ENCODE measurements at places on chromosomes 2 and 18. TPM values are rescaled to one million over a fixed set of nuclear protein-coding genes. Genes with fewer than 3 reads are reported as not detected.

KLHL30 gene
- not detected for total RNA-seq

TRIM43 gene
- not detected for total RNA-seq

PTPRN gene
- not detected for total RNA-seq

TSPYL6 gene
- total RNA-seq: not detected

AQP12A gene
- total RNA-seq: not detected

FIGN gene
- total RNA-seq: not detected

DNA sequence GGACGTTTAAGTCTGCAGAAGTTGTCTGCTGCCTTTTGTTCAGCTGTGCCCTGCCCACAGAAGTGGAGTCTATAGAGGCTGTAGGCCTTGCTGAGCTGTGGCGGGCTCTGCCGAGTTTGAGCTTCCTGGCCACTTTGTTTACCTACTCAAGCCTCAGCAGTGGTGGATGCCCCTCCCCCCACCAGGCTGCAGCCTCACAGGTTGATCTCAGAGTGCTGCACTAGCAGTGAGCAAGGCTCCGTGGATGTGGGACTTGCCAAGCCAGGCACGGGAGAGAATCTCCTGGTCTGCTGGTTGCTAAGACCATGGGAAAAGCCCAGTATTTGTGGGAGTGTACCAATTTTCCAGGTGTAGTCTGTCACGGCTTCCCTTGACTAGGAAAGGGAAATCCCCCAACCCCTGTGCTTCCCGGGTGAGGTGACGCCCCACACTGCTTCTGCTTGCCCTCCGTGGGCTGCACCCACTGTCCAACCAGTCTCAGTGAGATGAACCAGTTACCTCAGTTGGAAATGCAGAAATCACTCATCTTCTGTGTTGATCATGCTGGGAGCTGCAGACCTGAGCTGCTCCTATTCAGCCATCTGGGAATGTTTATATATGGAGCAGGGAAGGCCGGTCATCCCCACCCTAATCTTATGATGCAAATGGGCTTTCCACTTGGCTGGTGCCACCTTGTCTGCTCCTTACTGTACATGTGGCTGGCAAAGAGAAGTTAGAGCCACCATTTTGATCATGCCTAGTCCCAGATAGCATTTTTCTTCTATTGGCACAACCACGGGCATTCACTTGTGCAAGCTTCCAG, 156.9 kb upstream of the ITGA6 start:
- no peak for DNase-seq

GRCh38 chr2:121771976-121772742, 16.7 kb downstream of the TSN start:
- DNase-seq: no peak

GRCh38 chr2:5035057-5035488, 657.1 kb upstream of the SOX11 start:
- DNase-seq: no peak

GRCh38 chr2:127707890-127708648, 6.8 kb downstream of the SFT2D3 start:
- DNase-seq: no peak

GRCh38 chr2:98772536-98772935, 41.6 kb upstream of the MGAT4A start:
- DNase-seq: no peak

- DNase-seq: no peak
These were observed 165.3 kb upstream of the STK17B start for GRCh38 chr2:196336715-196337114.

- DNase-seq: no peak
These were observed 248.7 kb downstream of the MEIS1 start for GRCh38 chr2:66683599-66683998.

DNA sequence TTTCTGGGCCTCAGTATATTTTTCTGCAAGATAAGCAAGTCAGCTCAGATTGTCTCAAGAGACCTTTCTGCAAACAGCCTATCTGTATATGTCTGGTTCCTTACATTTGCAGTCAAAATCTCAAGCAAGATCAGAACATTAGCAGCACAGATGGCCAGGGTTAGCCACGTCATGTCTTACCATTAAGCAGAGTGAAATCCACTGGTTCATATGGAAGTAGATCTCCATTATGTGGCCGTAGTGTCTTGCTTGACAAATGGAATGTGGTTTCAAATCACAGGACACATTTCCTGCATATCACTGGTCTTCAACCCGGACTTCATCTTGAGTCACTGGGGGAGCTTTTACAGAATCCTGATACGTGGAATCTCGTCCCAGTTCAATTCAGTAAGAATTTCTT, 500.2 kb downstream of the FBXO15 start:
- DNase-seq: no peak

- DNase-seq: no peak
These were observed 9.8 kb upstream of the LBH start for GRCh38 chr2:30221531-30221930.

DNA sequence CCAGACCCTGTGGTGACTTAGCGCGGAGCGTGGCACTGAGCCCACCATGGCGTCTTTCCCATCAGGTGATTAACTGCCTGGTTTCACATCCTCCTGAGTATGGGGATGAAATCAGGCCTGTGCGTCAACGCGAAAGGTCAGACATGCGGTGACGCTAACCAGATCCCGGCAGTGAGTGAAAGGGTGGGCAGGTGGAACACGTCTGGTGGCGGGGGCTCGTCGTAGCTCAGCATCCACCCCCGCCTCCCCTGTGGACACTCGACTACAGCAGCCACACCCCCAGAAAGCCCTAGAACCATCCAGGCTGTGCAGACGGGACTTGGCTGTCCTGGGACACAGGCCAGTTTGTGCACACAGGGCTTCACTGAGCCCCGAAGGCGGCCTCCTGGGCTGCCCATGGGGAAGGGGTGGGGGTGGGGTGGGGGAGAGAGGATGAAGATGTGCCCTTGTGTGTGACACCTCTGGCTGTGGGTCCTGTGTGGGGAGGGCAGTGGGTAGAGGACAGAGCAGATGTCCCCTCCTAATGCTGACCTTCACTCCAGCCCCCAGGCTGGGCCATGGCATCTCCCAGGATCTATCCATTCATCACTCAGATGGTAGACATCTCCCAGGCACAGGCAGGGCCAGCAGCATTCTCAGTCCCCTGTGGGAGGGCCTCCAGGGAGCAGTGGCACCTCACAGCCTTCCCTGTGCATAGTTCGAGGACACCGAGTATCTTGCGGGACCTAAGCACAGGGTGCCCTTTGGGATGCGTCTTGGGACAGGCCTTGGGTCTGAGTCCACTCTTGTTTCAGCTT, 27.5 kb downstream of the RAMP1 start:
- no peak for DNase-seq

GRCh38 chr2:20509301-20509769, 62.5 kb downstream of the RHOB start:
- no peak for DNase-seq

DNA sequence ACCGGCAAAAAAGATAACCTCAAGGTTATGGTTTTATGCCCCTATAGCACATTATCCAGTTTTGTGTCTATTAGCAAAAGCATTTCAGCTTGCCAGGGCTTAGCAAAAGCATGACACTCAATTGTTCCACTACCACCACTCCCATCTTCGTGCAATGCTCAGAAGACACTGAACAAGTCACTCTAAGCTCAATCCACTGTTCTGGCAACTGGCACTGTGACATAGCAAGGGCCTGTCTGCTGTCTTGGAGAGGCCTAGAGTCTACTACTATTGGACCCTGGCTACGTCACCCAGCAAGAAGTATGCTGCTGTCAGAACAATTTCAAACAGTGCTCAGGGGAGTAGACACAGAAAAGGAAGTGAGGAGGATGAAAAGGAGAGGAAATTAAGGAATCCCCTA, 103.5 kb upstream of the PPP1CB start:
- no peak for DNase-seq

DNA sequence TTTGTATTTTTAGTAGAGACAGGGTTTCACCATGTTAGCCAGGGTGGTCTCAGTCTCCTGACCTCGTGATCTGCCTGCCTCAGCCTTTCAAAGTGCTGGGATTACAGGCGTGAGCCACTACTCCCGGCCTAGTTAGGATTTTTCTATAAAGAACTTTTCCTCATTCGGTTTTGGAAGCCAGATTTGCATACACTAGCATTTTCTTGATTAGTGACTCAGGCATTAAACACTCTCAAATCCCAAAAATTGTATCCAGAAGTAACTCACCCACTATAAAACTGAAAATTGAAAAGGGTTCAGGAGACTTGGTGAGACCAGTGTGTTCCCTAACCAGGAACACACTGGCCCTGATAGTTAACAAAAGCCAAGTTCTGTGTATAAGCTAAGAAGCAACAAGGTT, 25.2 kb downstream of the EIF2AK3 start:
- no peak for DNase-seq

DNA sequence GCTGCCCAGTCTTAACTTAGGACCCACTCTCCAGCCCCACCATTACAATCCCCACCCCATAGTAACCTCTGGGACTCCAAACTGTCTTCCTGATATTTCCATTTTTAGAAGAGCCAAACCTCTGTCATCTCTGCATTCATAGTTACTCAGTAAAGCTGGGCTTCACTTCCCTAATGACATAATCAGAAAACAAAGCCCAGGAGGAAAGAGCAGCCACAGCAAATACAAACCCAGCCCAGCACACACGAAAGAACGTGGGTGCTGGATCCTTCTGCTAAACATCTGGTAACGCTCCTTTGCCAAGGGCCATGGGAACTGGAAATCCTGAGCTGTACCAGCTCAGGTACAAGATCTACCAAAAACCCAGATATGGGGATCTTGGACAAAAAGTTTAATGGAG, 36.8 kb upstream of the RIOK3 start:
- no peak for DNase-seq

GRCh38 chr2:215527736-215528135, 91.9 kb upstream of the FN1 start:
- no peak for DNase-seq

DNA sequence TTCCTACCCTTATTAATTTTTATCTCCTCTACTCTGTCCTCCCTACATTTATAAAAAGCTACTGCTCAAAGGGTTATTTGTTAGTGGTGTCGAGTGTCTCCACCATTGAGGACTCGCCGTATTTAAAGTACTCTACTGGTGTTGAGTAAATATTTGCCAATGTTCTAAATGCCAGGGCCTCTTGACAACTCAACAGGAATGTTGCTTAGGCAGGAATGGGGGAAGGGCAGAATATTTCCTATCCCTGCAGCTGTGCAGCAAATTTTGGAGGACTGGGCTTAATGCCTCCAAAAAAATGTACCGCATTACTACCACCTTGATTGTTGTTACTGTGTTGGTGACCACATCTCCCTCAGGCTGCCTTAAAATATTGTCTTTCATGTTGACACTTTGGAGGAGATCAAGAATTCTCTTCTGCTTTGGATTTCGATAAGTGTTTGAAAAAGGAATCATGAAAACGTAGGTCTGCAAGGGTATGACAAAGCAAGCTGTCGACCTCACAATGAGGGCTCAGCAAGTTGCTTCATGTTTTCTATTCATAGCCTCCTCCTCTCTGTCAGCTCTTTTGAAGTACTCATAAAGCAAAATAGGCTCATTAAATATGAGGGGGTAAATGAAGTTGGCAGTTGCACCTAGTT, 84.3 kb downstream of the EFEMP1 start:
- no peak for DNase-seq

DNA sequence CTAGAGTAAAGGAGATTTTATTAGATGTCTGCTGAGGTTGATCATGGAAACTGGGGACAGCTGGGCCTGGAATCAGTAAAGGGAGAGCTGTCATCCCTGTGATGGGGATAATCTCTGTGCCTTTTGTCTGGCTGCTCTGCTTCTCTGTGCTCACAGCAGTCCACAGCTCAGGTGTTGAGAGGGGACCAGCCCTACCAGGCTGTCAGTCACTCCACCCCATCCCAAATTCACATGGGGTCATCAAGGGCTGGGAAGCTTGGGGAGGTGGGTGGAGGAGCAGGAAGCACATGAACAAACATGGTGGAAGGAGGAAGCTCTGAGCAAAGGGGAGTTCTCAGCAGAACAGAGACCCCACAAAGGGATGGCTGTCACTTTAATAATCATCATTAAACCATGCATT, 13.7 kb upstream of the LRRFIP1 start:
- no peak for DNase-seq

DNA sequence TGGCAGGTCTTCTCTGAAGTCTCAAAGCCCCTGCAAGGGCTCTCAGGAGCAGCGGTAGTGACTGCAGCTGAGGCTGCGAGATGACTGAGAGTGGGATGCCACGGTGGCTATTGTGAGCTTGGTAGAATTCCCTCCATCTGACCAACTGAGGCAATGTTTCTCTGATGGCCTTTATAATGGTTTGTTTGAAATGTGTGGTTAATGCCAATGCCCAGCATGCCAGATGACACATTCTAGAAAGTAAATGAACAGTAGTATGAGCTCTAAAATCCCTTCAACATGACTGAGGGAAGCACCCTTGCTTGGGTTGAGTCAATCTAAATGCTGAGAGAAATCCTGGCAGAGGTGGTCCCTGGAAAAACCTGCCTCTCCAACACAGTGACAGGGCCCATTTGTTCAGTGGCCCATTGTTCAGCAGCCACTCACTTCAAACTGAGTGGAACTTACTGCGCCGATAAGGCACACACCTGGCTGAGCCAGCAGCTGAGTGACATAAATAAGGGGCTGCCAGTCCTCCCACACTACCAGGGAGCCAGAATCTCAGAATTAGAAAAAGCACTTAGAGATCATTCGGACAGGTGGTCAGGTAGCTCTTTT, 31.7 kb downstream of the SULT1C2 start:
- no peak for DNase-seq

GRCh38 chr2:73243884-73244570, 9.9 kb downstream of the CCT7 start:
- DNase-seq: no peak

DNA sequence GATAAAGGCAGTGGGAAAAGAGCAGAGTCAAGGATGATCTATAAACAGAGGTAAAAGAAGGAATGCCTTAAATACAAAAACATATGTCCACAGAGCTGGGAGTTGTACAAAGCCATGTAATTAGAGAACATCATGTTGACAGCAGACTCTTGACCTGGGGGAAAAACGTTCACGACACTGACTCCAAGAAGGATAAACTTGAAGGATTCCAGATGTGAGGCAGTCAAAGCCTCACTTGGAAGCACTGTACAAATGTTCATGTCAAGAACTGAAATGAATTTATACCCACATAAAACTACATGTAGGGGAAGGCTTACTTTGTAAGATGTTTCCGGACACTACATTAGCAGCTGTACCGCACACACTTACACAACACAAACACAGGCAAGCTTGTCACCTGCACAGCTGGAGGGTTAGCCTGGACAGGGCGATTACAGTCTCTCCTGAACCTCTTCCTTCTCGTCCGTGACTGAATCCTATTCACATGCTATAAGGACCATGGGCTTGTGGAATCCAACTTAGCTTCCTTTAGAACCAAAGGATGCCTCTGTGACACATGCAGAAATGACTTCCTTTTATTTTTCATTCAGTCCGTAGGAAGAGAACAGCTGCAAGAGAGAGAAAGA, 88.6 kb downstream of the SH3YL1 start:
- no peak for DNase-seq

- DNase-seq: no peak
These were observed 105.9 kb upstream of the NYAP2 start for GRCh38 chr2:225293638-225294037.
